CD4-positive, alpha-beta T cell (primary cell): ENCODE measurements at places on chromosomes 11 and 22. TPM values are rescaled to one million over a fixed set of nuclear protein-coding genes. Genes with fewer than 3 reads are reported as not detected.

The BLID gene
- not detected for total RNA-seq

The B4GALNT4 gene
- 6.0 TPM for total RNA-seq

The SLC22A9 gene
- not detected for total RNA-seq

The UBQLN3 gene
- 0.08 TPM for total RNA-seq

The CCDC89 gene
- not detected for total RNA-seq

The SART1 gene
- total RNA-seq = 78.6 TPM

The CNTN5 gene
- total RNA-seq = not detected

The VSIG10L2 gene
- not detected for total RNA-seq

The SLC25A45 gene
- 40.8 TPM for total RNA-seq

The TSPAN32 gene
- total RNA-seq = 81.8 TPM

- H3K27ac ChIP-seq = no peak overlapping the region
- no peak for DNase-seq
- peaks cover 8% of the 10 kb centered on the region for H3K36me3 ChIP-seq
- H3K27me3 ChIP-seq = no peaks in the 10 kb centered on the region
- H3K4me3 ChIP-seq = no peak overlapping the region
- peaks cover 13% of the 10 kb centered on the region for H3K4me1 ChIP-seq
Measured at GRCh38 chr11:44813401-44813800, 86.6 kb downstream of the TSPAN18 start.

- no peak for DNase-seq
- no peaks in the 10 kb centered on the region for H3K27me3 ChIP-seq
- H3K27ac ChIP-seq = no peak overlapping the region
- no peaks in the 10 kb centered on the region for H3K4me1 ChIP-seq
- H3K4me3 ChIP-seq = no peak overlapping the region
- H3K36me3 ChIP-seq = no peaks in the 10 kb centered on the region
Measured at GRCh38 chr11:37571246-37571645, 973.2 kb upstream of the RAG2 start.

GRCh38 chr11:69820441-69820840 is 1.2 kb upstream of the FGF3 start:
- peaks cover 19% of the 10 kb centered on the region for H3K27me3 ChIP-seq
- no peak overlapping the region for H3K27ac ChIP-seq
- H3K4me3 ChIP-seq = no peak overlapping the region
- no peaks in the 10 kb centered on the region for H3K36me3 ChIP-seq
- DNase-seq = no peak

DNA sequence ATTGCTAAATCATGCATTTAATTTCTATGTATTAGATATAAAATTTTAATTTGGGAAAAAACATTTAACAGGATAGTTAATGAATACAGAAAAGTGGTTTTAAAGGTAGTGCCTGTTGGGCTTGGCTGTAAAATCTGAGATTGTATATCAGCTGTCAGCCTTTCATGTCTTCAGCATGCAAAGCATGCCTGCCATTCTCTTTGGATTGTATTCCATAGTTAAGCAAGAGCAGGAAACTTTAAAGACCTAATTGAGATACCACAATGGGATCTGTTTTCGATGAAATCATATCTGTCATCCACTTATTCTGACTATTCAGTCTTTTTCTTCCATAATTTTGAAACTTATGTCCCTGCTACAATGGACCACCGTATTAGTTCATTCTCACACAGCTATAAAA is 451.0 kb upstream of the DDI1 start:
- H3K27me3 ChIP-seq = no peaks in the 10 kb centered on the region
- no peak overlapping the region for H3K4me3 ChIP-seq
- H3K4me1 ChIP-seq = no peaks in the 10 kb centered on the region
- H3K36me3 ChIP-seq = no peaks in the 10 kb centered on the region
- no peak overlapping the region for H3K27ac ChIP-seq

GRCh38 chr11:2651054-2651617 is 48.7 kb downstream of the KCNQ1OT1 start:
- no peak for DNase-seq
- H3K27me3 ChIP-seq = no peaks in the 10 kb centered on the region
- peaks cover 4% of the 10 kb centered on the region for H3K36me3 ChIP-seq
- no peak overlapping the region for H3K4me3 ChIP-seq
- H3K4me1 ChIP-seq = no peaks in the 10 kb centered on the region

DNA sequence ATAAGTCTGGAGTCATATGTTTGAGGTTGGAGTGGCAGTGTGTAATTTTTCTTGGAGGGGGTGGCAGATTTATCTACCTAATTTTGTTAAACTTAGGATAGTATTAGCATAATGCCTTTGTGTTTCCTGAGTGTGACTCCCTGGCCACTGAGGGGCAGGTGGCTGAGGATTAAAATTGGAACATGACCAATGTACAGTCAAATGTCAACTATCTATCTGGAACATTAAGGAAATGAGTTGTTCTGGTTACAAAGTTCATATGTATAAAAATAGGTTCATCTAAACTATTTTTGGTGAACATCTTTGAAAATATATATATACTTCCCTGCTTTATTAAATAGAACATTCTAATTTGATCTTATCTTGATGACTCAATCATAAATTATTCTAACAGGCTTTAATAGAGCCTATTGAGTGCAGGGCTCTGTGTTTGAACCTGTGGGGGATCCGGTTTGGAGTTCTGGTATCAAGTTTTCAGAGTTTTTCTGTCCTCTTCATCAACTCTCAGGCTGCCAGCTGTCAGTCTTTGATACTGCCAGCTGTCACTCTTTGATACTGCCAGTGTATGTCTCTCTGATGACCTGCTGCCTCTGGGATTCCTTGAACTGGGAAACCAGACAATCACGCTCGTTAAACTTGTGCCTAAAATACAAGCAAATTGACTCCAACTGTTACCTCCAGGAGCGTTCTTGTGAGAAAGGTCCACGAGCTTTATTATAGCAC is 309.6 kb downstream of the METTL15 start:
- H3K27me3 ChIP-seq = no peaks in the 10 kb centered on the region
- no peak overlapping the region for H3K27ac ChIP-seq
- no peaks in the 10 kb centered on the region for H3K4me1 ChIP-seq
